ENCODE measurements at places on chromosomes 3 and 15. TPM values are rescaled to one million over a fixed set of nuclear protein-coding genes. Genes with fewer than 3 reads are reported as not detected.

CCR2 gene
- 0.83 TPM for total RNA-seq

ZNF660 gene
- total RNA-seq = 1.2 TPM

CCDC33 gene
- total RNA-seq = 0.16 TPM

SLCO2A1 gene
- total RNA-seq = not detected

MIX23 gene
- 168 TPM for total RNA-seq

C3orf70 gene
- total RNA-seq = 0.04 TPM

NRG4 gene
- not detected for total RNA-seq

LSAMP gene
- total RNA-seq = not detected

CFAP44 gene
- total RNA-seq = 3.6 TPM

CRYGS gene
- 2.6 TPM for total RNA-seq

CCDC80 gene
- not detected for total RNA-seq

IFT57 gene
- total RNA-seq = 30.9 TPM

GUCA1C gene
- total RNA-seq = not detected
